ENCODE measurements at places on chromosomes 13 and 19. TPM values are rescaled to one million over a fixed set of nuclear protein-coding genes. Genes with fewer than 3 reads are reported as not detected.

RANBP3 gene
- total RNA-seq, result 145 TPM

PROZ gene
- not detected for total RNA-seq

THSD8 gene
- total RNA-seq, result not detected

ELSPBP1 gene
- total RNA-seq, result not detected

CCDC124 gene
- 36.9 TPM for total RNA-seq

COMP gene
- not detected for total RNA-seq

MEF2B gene
- 3.9 TPM for total RNA-seq

PRODH2 gene
- total RNA-seq, result not detected

- no peak overlapping the region for H3K4me3 ChIP-seq
- H3K4me1 ChIP-seq, result peaks cover 19% of the 10 kb centered on the region
- H3K27ac ChIP-seq, result peak overlapping the region; percentile 69
- H3K27me3 ChIP-seq, result no peaks in the 10 kb centered on the region
- H3K36me3 ChIP-seq, result peaks cover 38% of the 10 kb centered on the region
- no peak for DNase-seq
Observed at GRCh38 chr13:77180011-77180410, 146.9 kb downstream of the MYCBP2 start.

- H3K27me3 ChIP-seq, result peaks cover 13% of the 10 kb centered on the region
- no peak for DNase-seq
- H3K27ac ChIP-seq, result no peak overlapping the region
- H3K4me1 ChIP-seq, result no peaks in the 10 kb centered on the region
- no peaks in the 10 kb centered on the region for H3K36me3 ChIP-seq
Observed at GRCh38 chr13:101655435-101655834, 203.0 kb downstream of the ITGBL1 start.

DNA sequence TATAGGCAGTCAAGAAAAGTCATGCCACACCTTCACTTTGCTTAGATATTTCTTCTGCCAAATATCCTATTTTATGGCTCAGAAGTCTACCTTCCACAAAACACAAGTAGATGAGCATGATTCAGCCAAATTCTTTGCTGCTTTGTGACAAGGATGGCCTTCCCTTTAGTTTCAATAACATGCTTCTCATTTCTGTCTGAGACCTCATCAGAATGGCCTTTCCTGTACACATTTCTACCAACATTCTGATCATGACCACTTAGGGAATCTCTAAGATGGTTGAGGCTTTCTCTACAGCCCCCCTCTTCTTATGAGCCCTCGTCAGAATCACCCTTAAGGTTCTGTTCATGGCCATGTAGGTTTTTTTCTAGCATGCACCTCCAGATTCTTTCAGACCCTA is 96.2 kb downstream of the COL4A2 start:
- H3K4me1 ChIP-seq, result peaks cover 4% of the 10 kb centered on the region
- no peak for DNase-seq

DNA sequence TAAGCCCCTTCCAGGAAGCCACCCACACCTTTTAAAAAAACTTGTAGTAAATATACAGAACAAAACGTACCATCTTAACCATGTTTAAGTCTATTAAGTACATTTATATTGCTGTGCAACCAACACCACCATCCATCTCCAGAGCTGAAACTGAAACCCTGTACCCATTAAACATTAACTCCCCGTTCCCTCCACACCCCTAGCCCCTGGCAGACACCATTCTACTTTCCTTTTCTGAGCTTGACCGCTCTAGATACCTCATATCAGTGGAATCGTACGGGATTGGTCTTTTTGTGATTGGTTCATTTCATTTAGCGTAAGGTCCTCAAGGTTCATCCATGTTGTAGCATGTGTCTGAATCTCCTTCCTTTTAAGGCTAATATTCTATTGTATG is 13.0 kb upstream of the SPATA13 start:
- DNase-seq, result no peak
- H3K27me3 ChIP-seq, result no peaks in the 10 kb centered on the region
- no peak overlapping the region for H3K4me3 ChIP-seq
- H3K4me1 ChIP-seq, result no peaks in the 10 kb centered on the region
- H3K27ac ChIP-seq, result no peak overlapping the region

GRCh38 chr19:18419195-18419698 is at the start of gene SSBP4:
Gene SSBP4 (plus strand): TSS chr19:18419398. CDS start chr19:18419649, 251 bp downstream.
- no peaks in the 10 kb centered on the region for H3K36me3 ChIP-seq
- H3K4me1 ChIP-seq, result peaks cover 84% of the 10 kb centered on the region
- H3K27ac ChIP-seq, result peak within 1 kb of the TSS; percentile 92
- peak within 1 kb of the TSS; percentile 91 for H3K4me3 ChIP-seq
- H3K27me3 ChIP-seq, result peaks cover 32% of the 10 kb centered on the region

DNA sequence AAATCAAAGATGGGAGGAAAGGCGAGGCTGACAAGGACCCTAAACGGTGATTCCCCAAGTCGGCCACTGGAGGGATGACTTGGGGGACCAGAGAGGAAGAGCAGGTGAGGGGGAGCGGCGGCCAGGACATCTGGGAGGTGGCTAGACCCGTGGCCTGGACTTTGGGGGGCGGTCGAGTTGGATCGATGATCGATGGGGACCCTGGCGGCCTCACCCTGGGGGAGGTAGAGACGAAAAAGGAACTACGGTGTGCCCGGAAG is 7.7 kb upstream of the CIRBP start:
- peak overlapping the region; percentile 99 for H3K27ac ChIP-seq
- peak overlapping the region; percentile 93 for H3K4me3 ChIP-seq
- DNase-seq, result no peak
- H3K4me1 ChIP-seq, result peaks cover 69% of the 10 kb centered on the region
- H3K27me3 ChIP-seq, result no peaks in the 10 kb centered on the region

DNA sequence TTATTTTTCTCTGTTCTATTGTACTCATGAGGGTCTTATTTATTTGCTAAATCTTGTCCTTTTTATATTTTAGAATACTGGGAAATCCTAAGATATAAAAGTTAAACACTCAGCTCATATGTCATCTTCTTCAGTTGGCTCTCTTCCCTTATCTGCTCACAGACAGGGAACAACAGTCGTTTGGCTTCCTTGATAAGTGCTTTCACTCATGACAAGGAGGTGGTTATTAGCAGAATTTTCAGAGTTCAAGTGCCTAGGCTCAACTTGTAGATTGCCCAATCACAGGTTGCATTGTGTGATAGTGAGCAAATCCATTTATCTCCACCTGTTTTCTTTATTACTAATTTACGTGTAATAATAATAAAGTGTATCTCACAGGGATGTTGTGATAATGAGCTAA is 620.3 kb upstream of the PCDH20 start:
- no peaks in the 10 kb centered on the region for H3K27me3 ChIP-seq
- no peak overlapping the region for H3K4me3 ChIP-seq
- no peaks in the 10 kb centered on the region for H3K4me1 ChIP-seq
- no peak for DNase-seq

DNA sequence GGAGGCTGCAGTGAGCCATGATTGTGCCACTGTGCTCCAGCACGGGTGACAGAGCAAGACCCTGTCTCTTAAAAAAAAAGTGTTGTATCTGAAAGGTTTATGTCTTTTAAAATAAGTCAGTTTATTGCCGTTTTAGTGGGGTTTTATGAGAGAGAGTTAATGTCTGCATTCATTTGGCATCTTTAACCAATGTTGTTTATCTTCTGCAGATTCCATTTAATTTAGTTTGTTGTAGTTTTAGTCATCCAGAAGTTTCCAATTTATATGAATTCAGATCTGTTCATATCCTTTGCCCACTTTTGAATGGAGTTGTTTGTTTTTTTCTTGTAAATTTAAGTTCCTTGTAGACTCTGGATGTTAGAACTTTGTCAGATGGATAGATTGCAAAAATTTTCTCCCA is 36.7 kb upstream of the LPAR6 start:
- H3K27me3 ChIP-seq, result no peaks in the 10 kb centered on the region
- no peak overlapping the region for H3K27ac ChIP-seq
- H3K36me3 ChIP-seq, result peaks cover 25% of the 10 kb centered on the region
- no peak overlapping the region for H3K4me3 ChIP-seq
- no peak for DNase-seq
- H3K4me1 ChIP-seq, result peaks cover 24% of the 10 kb centered on the region

GRCh38 chr13:93224535-93224934 is 2.1 kb upstream of the GPC6 start:
- H3K4me1 ChIP-seq, result no peaks in the 10 kb centered on the region
- DNase-seq, result no peak
- no peak overlapping the region for H3K27ac ChIP-seq
- no peak overlapping the region for H3K4me3 ChIP-seq
- H3K36me3 ChIP-seq, result no peaks in the 10 kb centered on the region

GRCh38 chr19:11693505-11694499 is 44.9 kb downstream of the ZNF823 start:
- peaks cover 15% of the 10 kb centered on the region for H3K4me1 ChIP-seq
- no peak for DNase-seq
- H3K27me3 ChIP-seq, result peaks cover 60% of the 10 kb centered on the region
- peak overlapping the region; percentile 78 for H3K4me3 ChIP-seq
- H3K36me3 ChIP-seq, result no peaks in the 10 kb centered on the region
- no peak overlapping the region for H3K27ac ChIP-seq

GRCh38 chr13:36030670-36031331 is 100.4 kb downstream of the DCLK1 start:
- no peaks in the 10 kb centered on the region for H3K4me1 ChIP-seq
- no peak for DNase-seq
- H3K36me3 ChIP-seq, result no peaks in the 10 kb centered on the region
- no peak overlapping the region for H3K27ac ChIP-seq

GRCh38 chr19:4098493-4098892 is 25.4 kb downstream of the MAP2K2 start:
- peaks cover 2% of the 10 kb centered on the region for H3K4me1 ChIP-seq
- H3K27ac ChIP-seq, result no peak overlapping the region
- H3K27me3 ChIP-seq, result no peaks in the 10 kb centered on the region
- peaks cover 8% of the 10 kb centered on the region for H3K36me3 ChIP-seq

- no peak overlapping the region for H3K4me3 ChIP-seq
- no peaks in the 10 kb centered on the region for H3K4me1 ChIP-seq
- H3K36me3 ChIP-seq, result no peaks in the 10 kb centered on the region
Observed at GRCh38 chr19:44345959-44346358, 10.5 kb downstream of the ZNF112 start.

DNA sequence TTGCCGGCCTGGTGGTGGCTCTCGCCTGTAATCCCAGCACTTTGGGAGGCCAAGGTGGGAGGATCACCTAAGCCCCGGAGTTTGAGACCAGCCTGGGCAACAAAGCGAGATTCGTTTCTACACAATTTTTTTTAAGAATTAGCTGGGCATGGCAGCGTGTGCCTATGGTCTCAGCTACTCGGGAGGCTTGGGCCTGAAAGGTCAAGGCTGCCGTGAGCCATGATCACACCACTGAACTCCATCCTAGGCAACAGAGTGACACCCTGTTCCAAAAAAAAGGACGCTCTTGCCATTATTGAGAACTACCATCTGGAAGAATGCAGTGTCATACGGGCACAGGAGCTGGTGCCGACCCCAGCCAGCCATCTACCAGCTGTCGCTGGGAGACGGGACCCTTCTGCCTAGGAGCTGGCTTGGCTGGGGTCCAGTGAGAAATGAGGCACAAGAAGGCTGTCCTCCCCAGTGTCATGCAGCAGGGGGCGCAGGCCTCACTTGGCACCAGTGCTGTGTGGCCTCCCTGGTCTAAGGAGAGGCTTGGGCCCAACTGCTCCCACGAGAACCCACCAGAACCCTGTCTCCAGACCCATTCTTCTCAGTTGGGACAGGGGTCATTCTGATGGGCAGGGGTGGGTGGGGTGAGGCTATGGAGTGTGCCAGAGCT is 12.2 kb upstream of the RELB start:
- no peak overlapping the region for H3K27ac ChIP-seq
- no peaks in the 10 kb centered on the region for H3K27me3 ChIP-seq

DNA sequence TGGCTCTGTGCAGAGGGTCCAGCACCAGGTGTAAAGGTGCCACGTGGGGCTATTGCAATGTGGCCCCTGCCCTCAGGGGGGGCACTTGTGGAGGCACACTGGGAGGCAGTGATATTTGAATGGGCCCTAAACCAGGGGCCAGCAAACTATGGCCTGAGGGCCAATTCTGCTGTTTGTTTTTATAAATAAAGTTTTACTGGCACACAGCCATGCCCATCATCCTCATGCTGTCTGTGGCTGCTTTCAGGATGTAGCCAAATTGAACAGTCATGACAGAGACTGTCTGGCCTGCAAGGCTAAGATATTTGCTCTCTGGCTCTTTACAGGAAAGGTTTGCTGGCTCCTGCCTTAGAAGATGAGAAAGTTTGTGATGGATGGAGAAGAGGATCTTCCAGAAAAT is 33.9 kb upstream of the RANBP3 start:
- DNase-seq, result no peak
- H3K27ac ChIP-seq, result no peak overlapping the region
- H3K27me3 ChIP-seq, result no peaks in the 10 kb centered on the region
- H3K4me1 ChIP-seq, result no peaks in the 10 kb centered on the region
- no peak overlapping the region for H3K4me3 ChIP-seq

- H3K4me3 ChIP-seq, result no peak overlapping the region
- H3K36me3 ChIP-seq, result no peaks in the 10 kb centered on the region
- peak overlapping the region; percentile 53 for H3K27ac ChIP-seq
- no peak for DNase-seq
- H3K27me3 ChIP-seq, result no peaks in the 10 kb centered on the region
Observed at GRCh38 chr13:45441633-45442032, 23.1 kb upstream of the COG3 start.

DNA sequence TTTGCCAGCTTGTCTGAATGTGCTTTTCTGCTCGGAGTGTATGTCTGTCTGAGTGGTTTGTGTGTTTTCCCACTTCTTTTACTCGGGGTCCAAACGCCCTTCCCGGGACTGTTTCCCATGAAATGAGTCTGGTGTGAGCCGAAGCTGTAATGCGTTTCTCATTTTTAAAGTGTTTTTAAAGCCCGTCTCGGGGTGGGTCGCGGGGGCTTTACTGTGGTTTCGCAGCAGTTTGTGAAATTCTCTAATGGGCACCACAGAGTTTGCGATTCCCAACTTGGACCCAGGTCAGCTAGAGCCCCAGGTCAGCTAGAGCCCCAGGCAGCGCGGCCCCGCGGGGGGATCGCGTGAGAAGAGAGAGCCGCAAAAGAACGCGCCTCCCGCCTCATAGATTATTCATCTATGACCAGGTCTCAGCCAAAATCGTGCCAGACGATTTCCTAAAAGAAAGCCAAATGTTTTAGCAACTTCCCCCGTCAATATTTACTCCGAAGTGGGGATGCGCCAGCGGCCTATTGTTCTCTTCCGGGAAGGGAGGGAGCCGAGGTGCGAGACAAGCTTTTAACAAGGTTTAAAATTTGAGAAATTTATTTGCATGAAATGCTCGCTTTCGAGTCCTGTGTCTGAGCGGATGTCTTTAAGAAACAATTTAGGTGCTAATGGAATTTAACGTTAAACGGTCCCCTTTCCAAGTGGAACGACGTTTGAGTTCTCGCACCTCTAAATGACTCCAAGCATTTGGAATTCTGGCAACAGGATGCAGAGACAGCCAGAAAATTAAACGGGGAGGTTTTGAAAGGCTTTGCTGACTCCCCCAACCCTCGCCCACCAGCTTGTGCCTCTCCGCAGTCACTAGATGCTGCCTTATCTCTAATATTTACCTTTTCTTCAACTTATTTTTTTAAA is 2.2 kb downstream of the ZIC2 start:
- peak; percentile 33 for DNase-seq
- peaks cover 4% of the 10 kb centered on the region for H3K36me3 ChIP-seq
- peak overlapping the region; percentile 50 for H3K4me3 ChIP-seq
- peaks cover 62% of the 10 kb centered on the region for H3K27me3 ChIP-seq

GRCh38 chr13:49560270-49561061 is 24.9 kb downstream of the RCBTB1 start:
- peaks cover 6% of the 10 kb centered on the region for H3K4me1 ChIP-seq
- peak overlapping the region; percentile 20 for H3K4me3 ChIP-seq
- no peaks in the 10 kb centered on the region for H3K27me3 ChIP-seq
- peak; percentile 30 for DNase-seq
- no peak overlapping the region for H3K27ac ChIP-seq
- H3K36me3 ChIP-seq, result peaks cover 61% of the 10 kb centered on the region

- H3K4me1 ChIP-seq, result no peaks in the 10 kb centered on the region
- no peak overlapping the region for H3K4me3 ChIP-seq
- no peak for DNase-seq
- peaks cover 11% of the 10 kb centered on the region for H3K27me3 ChIP-seq
- no peaks in the 10 kb centered on the region for H3K36me3 ChIP-seq
Observed at GRCh38 chr13:100875392-100876043, 200.9 kb upstream of the TMTC4 start.
